ENCODE measurements at places on chromosomes 5 and 9.

GRCh38 chr5:111851631-111852548 lies 94.9 kb upstream of the NREP start:
- no peak for DNase-seq

DNA sequence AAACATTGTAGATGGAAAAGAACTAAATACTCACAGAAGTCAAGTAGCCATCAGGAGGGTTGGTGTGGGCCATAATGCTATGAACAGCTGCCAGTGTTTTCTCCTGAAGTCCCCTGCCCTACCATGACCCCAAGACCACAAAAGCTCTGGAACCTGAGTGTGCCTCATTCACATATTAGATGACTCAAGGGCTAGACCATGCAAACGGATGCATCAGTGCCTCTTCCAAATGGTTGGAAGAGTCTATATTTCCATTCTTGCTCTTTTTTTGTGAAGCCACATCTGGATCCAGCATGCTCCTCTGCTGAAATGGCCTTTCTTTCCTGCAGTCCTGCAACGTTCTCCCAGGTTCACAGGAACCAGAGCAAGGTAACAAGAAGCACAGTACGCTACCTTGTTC lies 136.6 kb upstream of the EPB41L4A start:
- DNase-seq, result no peak

- DNase-seq, result no peak
These were observed 51.5 kb downstream of the LRSAM1 start for GRCh38 chr9:127502706-127503378.

DNA sequence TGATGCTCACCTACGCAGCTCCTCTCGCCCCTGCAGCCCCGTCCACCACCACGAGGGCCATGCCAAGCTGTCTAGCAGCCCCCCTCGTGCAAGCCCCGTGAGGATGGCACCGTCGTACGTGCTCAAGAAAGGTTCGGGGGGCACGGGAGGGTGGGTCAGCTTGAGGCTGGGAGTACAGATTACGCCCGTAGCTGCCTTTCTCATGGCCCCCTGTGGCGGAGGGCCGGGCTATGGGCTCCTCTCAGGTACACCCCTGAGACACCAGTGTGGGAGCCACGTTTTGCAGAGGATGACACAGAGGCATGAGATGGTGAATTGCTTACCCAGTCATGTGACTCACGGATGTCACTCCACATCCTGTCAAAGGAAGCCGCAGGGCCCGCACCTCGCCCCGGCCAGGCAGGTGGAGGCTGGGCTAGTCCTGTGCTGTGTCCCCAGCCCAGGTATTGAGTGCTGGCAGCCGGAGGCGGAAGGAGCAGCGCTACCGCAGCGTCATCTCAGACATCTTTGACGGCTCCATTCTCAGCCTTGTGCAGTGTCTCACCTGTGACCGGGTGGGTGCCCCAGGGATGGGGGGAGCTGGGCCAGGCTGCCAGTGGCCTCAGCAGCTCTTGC lies 33.7 kb downstream of the USP20 start:
- no peak for DNase-seq

DNA sequence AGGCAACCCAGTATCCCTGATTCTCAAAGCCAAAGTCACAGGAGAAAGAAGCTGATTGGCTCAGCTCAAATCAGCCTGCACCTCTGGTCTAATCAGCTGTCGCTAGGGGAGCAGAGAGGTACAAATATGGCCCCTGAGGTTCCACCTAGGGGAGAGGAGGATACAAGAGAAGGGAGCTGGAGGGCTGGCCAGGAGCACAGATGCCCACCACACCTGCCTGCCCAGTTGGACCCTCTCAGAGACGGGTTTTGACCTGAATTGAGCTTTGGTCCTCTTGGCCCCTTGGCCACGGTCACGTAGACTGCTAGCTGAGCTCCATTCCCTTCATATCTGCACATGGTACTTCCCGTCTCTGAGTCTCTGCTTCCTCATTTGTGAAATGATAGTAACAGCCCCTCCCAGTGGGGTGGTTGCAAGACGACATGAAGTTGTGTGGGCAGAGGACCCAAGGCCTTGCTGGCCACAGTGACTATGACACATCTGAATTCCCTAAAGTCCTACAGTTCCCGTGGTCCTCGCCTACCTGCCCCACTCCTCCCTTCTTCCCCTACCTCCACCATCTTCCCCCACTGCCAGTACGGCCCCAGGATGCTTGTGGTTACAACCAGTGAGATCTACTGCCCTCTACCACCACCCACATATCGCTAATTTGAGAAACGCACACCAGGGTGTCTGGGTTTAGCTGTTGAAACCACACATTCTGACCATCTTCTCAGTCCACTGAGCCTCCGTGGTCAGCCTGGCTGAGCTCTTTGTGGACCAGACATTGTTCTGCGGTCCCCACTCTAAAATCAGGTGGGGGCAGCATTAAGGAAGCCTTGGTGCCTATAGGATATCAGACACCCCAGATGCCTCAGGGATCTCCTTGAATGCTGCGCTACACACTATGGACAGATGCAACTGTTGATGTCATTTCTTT lies 60.3 kb upstream of the NEK6 start:
- DNase-seq, result no peak

DNA sequence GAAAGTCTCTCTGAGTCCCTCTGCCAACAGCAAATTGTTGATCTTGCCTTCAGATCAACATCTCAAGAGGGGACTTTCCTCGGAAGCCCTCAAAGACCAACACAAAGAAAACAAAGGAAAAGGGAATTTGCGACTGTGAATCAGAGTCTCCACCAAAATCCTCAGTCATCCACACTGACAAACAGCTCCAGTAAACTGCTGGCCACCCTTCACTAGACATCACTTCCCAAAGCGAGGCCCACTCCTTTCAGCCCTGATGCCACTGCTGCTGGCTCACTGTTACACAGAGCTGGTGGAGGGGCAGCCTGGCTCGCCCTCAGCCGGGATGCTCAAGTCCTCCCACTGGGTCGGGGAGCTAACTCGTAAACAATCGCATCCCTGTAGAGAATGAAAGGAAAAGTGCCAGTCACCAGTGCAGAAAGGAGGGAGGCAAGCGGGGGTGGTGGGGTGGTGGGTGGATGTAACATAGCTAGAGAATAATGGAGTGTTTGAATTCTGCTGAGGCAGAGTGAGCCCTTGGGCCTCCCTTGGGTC lies 1.3 kb downstream of the FGF1 start:
- DNase-seq, result no peak

GRCh38 chr5:16600946-16601345 lies 15.9 kb downstream of the RETREG1 start:
- DNase-seq, result no peak

- DNase-seq, result no peak
These were observed 118.2 kb downstream of the CDH12 start for GRCh38 chr5:22734907-22735306.

GRCh38 chr9:106529616-106530015 lies 333.4 kb upstream of the ZNF462 start:
- DNase-seq, result no peak

GRCh38 chr5:163350083-163350482 lies 87.3 kb upstream of the CCNG1 start:
- no peak for DNase-seq

DNA sequence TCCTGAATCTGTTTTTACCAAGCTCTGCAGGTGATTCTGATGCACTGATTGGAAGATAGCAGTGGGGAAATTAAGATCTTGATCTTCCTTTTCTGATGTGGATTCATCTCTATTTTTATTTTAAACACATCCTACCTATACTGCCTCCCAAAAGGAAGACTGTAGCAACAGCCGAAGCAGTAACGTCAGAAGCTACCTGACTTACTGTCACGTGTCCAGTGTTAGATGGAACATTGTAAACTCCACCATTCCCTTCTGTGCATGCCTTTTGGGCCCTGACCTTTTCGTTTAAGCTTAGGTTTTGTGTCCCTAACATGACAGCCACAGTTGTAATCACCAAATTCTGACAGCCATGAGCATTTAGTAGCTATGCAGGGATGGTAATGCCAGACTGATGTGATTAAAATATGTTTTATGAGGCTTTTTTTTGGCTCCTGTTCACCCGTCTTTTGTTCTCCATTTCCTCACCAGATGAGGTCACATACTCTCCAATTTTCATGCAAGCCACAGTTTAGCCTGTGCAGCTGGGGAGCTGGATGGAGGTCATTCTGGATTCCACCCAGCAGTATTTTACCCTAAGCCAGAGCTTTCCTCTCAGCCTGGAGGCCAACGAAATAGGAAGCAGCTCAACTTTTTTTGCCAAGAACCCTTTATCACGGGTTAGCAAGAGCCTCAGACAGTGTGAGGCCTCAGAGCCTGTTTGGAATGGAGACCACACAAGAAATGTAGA lies 15.6 kb upstream of the FOXD1 start:
- no peak for DNase-seq

DNA sequence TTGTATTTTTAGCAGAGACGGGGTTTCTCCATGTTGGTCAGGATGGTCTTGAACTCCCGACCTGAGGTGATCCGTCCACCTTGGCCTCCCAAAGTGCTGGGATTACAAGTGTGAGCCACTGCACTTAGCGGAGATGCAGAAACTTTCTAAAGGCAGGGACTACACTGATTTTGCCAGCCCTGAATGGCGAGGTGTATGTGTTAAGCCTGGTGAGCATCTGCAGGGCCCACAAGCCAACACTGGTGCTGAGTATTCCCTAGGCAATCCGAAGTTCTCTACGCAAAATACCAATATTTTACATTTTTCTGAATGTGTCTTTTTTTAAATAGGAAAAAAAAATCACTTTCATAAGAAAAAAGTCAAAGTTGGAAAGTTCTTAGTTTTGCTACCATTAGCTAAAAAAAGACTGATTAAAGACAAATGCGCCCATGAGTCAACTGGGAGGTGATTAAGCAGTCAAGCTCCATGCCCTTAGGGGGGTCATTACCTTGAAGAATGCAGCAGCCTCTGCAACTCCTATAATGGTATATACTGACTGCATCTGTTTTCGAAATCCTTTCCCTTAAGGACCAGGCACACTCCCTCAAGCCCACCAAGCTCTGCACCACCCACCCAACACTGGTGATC lies 502.8 kb downstream of the BNC2 start:
- DNase-seq, result no peak

GRCh38 chr5:89282554-89283510 lies 399.8 kb upstream of the MEF2C start:
- peak; percentile 29 for DNase-seq

DNA sequence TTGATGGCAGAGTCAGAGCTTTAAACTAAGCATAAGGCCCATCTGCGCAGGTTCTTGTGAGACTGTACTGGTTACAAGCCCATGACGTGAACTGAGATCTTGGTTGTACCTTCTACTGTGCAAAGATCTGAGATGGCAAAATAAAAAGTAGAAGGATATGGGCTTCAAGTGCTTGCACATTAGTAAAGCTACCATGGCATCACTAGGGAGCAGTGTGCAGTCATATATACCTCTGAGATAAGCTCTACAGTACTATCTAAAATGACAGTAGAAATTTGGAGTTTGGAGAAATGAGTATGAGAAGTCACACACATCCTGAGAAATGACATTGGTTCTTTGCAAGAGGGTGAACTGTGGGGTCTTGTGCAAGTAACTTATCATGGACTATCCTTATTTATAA lies 408.2 kb upstream of the PRR16 start:
- DNase-seq, result peak; percentile 4

DNA sequence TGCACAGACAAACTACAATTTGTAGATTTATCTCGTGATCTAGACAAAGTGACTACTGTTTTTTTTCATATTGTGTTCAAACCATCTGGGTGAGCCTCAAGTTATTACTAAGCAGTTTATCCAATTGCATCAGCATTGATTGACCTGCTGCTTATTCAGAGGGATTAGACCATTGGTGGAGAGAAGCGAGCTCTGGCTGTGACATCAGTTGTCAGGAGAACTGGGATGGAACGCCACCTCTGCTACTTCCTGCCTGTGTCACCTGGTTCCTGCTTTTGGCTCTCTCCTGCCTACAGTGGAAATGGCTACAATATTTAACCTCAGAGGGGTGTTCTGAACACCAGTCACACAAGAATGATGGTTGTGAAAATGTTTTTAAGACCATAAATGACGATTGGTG lies 12.1 kb downstream of the NR4A3 start:
- no peak for DNase-seq

- DNase-seq, result no peak
These were observed 23.4 kb downstream of the HRH2 start for GRCh38 chr5:175681045-175681967.

GRCh38 chr9:79694676-79695400 lies 123.1 kb downstream of the TLE4 start:
- DNase-seq, result no peak

- no peak for DNase-seq
These were observed 665.0 kb upstream of the RIOK2 start for GRCh38 chr5:97847920-97848631.

- no peak for DNase-seq
These were observed 112.5 kb upstream of the CD180 start for GRCh38 chr5:67308988-67309688.

DNA sequence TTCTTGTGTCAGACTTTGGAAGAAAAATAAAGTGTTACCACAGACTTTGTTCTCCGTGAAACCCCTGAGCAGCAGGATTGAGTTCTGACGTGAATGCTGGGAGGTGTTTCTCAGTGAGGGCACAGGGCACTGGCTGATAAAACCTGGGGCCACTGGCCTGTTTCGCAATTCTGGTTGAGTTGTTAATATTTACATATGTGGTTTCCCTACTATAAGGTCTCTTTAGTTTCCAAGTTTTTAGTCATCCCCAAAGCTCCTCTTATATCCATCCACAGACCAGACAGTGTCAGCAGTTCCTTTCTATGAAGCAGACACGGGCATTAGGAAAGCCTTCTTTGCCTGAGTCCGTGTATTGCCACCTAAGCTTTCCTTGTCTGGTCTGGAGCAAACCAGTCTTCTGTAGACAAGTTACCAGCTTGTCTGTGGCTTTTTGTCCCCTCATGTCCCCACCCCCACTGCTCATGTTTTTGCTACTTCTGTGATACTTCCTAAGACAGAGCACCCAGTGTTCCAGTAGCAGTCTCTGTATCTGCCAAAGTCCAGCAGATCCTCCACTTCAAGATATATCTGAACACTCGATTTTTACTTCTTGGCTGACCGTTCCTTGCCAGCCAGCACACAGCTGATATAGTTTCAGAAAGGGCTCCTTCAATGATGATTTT lies 42.0 kb downstream of the ACO1 start:
- no peak for DNase-seq

DNA sequence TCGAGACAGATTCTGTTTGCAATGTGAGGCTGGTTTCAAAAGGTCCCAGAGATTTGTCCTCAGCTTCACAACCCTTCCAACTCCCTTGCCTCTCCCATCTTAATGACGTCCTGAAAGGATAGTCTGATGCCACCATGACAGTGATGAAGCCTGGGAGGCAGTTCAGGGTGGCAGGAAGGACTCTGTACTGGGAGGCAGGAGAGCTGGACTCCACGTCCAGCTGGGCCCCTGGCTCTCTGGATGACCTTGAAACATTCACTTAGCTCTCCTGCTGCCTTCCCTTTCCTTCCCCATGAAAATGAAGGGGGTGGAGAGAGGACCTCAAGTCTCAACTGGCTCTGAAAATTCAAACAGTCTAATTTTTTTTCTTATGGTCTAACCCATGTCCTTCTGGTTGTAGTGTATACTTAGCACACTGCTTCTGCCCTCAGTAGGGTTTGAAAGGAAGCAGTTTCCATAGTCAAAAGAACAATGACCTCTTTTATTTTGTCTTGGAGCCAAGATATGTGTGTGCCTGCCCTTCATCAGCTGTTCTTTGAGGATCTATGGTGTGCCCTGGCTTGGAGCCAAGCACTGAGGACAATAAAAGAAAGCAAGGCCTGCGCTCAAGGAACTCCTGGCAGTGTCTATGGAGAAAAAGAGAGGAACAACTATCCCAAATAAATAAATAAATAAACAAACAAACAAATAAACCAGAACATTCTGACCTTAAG lies 188.3 kb downstream of the GRIA1 start:
- DNase-seq, result no peak

Measured in HCT116 (cell line).